ENCODE measurements at places on chromosomes 6 and 20. TPM values are rescaled to one million over a fixed set of nuclear protein-coding genes. Genes with fewer than 3 reads are reported as not detected.

- DNase-seq = no peak
These were observed 18.1 kb upstream of the CALHM6 start for GRCh38 chr6:116443105-116443504.

DNA sequence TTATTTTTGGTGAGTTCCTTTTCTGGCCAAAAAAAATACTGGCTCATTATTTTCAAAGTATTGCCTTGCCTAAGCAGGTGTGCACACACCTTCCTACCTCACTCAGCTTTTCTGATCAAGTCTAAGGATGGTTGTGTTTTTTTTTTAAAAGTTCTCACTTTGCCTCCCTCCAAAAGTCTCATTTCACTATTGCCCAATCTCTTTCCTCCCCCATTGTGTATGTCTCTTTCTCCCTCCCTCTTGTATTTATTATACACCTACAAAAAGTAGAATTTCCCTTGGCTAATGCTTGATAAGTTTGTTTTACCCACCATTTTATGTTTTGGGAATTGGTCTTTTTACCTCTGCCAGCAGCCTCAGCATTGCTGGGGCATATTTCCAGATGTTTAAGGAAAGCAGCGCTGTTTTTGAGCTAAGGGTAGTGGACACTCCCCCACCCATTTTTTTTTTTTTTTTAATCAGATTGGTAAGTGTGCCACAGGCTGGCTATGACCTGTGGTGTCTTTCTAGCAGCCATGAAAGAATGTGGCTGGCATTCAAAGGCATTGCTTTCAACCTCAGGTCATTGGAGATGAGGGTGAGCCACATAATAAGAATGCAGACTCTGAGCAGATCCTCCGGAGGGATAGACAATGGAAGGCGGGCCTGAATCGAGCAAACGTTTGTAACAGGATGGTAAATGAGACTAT, 668.6 kb downstream of the UTRN start:
- DNase-seq = no peak

- no peak for DNase-seq
These were observed 85.5 kb downstream of the UNC5CL start for GRCh38 chr6:40953486-40953885.

DNA sequence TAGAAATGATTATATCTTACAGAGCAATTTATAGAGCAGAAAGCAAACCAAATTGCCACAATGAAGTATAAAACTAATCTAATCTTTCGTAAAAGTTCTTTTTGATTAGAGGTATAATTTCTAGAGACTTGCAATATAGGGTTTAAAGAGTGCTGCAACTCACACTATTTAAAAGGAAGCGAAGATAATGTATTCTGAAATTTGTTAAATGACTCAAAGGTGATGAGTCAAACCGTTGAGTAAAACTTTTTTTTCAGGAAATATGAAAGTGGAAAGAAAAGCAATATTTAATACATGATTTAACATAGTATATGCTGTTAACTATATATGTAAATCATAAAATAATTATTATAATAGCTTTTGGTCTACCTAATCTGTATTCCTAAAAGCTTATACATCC, 133.6 kb downstream of the SYNE1 start:
- no peak for DNase-seq

The NKX2-4 gene
- total RNA-seq = not detected

GRCh38 chr6:34152042-34152524, 6.2 kb upstream of the GRM4 start:
- DNase-seq = no peak

- DNase-seq = no peak
These were observed 77.6 kb downstream of the HUS1B start for GRCh38 chr6:579339-579738.

The ELOVL5 gene
- total RNA-seq = 45.9 TPM

The ANGPT4 gene
- 0.12 TPM for total RNA-seq

DNA sequence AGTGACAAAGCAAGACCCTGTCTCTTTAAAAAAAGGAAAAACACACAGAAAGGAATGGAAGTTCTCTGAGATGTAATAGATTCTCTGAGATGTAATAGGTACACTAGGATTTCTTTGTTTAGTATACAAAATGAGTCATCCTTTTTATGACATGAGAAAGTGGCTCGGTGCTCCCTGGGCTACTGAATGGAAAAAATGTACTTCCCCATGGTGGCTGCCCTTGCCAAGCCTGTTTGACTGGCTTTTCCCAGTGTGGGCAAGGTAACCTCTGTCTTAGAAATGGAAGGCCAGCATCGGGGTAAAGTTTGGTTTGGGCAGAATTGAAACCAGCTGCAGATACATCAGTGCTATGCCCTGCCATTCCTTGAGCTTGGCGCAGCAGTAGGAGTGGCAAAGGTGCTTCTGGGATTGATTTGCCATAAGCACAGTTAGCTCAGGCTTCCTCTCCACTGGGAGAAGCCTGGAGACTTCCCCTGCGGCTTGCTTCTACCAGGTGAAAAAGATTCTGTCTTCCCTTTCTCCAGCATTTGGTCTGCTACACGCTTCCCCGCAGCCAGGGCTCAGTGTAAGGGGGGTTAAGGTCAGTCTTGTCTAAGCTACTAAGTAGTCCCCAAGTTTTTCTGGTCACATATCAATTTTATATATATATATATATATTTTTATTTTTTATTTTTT, 24.5 kb downstream of the ARFGEF2 start:
- no peak for DNase-seq

- no peak for DNase-seq
These were observed 198.0 kb downstream of the FUT9 start for GRCh38 chr6:96213784-96214183.

The BMP7 gene
- 39.4 TPM for total RNA-seq

The F13A1 gene
- total RNA-seq = 134 TPM

DNA sequence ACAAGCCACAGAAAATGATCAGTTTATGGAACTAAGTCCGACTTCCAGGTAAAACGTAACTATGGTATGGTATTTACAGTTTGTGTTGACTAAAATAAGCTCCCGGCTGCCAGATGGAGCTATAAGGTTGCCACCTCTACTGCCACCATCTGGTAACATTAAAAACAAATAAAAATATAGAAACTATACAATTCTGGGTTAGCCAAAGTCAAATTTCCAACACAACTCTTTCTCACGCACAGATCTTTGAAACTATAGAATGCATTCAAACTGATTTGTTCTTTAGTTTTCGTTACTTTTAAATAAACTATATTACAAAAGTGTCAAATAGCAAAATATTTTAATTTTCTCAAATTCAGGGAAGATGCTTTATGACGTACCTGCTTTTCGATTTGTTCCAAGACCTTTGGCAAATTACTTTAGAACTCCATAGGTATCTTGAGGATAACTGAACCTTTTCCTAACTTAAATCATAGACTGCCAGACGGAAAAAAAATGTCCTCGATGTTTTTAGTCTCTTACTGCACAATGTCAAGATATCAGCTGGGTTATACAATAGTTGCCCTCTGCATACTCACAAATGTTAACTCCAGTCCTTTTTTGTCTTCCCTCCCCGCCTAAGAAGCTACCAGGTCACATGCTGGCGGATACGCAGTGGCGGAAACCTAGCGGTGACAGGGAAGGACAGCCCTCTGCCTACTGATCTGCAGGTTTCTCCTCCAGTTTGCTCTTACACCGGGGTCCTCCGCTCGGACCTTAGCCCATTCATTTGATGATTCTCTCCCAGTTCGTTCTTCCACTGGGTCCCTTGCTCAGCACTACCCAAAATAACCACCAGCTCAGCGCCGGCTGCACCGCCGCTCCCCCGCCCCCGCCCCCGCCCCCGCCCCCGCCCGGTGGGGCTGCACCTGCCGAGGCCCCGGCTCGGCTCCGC, 888 bp downstream of the SLC17A5 start:
- peak; percentile 55 for DNase-seq

The LAMP5 gene
- total RNA-seq = not detected

The MYT1 gene
- 1.5 TPM for total RNA-seq

DNA sequence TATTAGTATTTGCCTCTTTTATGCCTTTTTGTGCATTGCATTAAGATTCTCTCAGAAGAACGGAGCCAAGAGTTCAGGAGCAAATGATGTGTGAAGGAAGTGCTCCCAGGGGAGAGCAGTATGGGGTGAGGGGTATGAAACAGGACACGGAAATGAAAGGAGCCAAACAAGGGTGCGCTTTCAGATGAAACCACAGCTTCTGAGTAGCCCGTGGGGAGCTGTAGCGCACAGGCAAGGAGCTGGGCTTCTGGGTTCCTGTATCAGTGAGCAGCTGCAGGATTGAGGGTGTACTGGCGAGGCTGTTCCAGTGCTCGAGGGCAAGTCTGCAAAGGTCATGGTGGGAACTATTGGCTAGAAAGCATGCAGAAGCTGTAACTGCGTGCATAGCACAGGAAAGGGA, 25.4 kb downstream of the ANKEF1 start:
- DNase-seq = no peak

The TXLNB gene
- total RNA-seq = 94.1 TPM

- DNase-seq = no peak
These were observed 43.6 kb downstream of the DLL1 start for GRCh38 chr6:170247178-170247701.

- no peak for DNase-seq
These were observed 202.8 kb upstream of the CST7 start for GRCh38 chr20:24746351-24746685.

Measured in right cardiac atrium (tissue), 5 donors.